ENCODE measurements at places on chromosomes 1 and 21.
A peak's percentile ranks its signal among the peaks of the same experiment; 100 is the strongest.

GRCh38 chr1:3249631-3250501 lies 180.9 kb downstream of the PRDM16 start:
- peak; percentile 79 for DNase-seq

GRCh38 chr1:9357958-9358357 lies 65.3 kb downstream of the SPSB1 start:
- DNase-seq = no peak

DNA sequence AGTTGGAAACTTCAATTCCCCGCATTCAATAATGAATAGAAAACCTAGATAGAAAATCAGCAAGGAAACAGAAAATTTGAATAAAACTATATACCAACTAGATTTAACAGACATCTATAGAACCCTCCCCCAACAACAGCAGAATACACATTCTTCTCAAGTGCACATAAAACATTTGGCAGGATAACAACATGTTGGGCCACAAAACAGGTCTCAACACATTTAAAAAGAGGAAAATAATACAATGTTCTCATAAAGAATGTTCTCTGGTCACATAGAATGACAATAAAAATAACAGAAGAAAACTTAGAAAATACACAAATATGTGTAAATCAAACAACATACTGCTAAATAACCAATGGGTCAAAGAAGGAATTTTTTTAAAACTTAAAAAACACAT lies 24.9 kb downstream of the ITGB3BP start:
- DNase-seq = no peak

- DNase-seq = no peak
These were observed 91.5 kb upstream of the ACTL8 start for GRCh38 chr1:17663646-17664045.

DNA sequence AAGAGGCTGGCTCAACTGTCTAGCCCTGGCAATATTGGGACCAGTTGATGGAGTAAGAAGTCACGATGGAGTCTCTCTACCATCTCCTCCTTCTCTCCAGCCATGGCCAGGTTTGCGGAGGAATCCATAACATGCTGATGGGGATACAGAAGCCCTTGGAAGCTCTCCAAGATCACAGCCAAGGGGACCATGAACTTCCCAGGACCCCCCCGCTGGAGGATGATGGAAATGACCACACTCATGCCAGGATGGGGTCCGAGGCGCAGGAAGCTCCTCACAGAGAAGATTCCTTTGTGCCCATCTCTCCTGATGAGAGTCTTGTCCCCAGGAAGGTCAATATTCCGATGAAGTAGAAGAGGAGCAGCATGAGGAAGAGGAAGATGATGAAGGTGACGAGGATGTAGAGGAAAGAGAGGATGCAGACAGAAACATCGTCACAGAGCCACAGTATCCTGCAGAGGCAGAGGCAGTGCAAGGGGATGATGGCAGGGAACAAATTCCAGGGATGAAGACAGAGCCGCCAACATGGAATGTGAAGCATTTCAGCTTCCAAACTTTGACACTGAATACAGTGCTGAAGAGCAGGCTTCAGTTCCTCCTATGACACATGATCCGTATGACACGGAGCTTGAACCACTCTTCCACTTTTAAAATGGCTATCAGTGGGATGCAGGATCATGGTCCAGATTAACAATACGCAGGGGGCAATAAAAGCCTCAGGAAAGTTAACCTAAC lies 57.9 kb upstream of the EDN2 start:
- no peak for DNase-seq

GRCh38 chr1:17661546-17662157 lies 93.5 kb upstream of the ACTL8 start:
- peak; percentile 91 for DNase-seq

GRCh38 chr1:222643606-222643937 lies 25.7 kb downstream of the MIA3 start:
- DNase-seq = no peak

DNA sequence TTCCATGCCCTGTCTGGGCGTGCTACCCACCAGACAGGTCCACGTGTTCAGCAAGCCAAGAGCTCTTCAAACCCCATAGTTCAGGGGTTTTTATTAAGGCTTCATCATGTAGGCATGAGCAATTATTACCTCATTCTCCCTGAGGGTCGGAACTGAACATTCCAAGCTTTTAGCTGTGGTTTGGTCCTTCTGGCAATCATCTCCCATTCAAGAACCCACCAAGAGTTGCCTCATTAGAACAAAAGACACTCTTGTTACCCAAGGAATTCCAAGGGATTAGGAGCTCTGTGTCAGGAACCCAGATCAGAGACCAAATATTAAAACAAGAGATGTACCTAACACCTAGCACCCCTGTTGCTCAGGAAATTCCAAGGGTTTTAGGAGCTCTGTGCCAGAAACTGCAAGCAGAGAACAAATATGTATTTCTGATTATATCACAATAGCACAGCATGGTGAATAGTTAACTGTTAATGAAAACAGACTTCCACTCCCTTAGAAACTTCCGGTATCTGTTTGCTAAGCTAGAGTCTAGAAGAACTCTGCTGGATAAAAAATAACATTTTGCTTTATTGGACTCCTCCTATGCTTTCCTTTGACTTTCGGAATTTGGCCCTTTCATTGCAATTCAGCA lies 201.2 kb upstream of the L1TD1 start:
- DNase-seq = no peak

GRCh38 chr1:151327903-151328674 lies 873 bp upstream of the PI4KB start:
- DNase-seq = no peak

DNA sequence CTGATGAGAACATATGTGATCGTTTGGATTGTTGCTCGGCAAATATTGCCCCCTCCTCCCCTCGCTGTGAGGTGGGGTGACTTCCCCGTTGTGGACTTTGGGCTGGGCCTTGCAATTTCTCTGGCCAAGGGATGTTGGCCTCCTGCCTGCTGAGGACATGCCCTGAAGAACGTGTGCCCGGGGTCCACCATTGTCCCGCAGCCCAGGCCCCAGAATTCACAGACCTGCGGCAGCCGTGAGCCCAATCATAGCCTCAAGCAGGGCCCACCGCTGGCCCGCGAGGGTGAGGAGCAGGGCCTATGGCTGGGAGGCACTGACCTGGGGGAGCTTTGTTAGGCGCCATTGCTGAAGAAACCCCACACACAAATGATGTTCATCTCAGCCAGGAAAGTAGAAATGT lies 58.3 kb upstream of the ACTRT2 start:
- DNase-seq = no peak

- no peak for DNase-seq
These were observed 2.8 kb downstream of the SSBP3 start for GRCh38 chr1:54403405-54403804.

- no peak for DNase-seq
These were observed 32.4 kb downstream of the SLC9C2 start for GRCh38 chr1:173570370-173571007.

- DNase-seq = no peak
These were observed 22.6 kb upstream of the ASAP3 start for GRCh38 chr1:23506376-23507107.

DNA sequence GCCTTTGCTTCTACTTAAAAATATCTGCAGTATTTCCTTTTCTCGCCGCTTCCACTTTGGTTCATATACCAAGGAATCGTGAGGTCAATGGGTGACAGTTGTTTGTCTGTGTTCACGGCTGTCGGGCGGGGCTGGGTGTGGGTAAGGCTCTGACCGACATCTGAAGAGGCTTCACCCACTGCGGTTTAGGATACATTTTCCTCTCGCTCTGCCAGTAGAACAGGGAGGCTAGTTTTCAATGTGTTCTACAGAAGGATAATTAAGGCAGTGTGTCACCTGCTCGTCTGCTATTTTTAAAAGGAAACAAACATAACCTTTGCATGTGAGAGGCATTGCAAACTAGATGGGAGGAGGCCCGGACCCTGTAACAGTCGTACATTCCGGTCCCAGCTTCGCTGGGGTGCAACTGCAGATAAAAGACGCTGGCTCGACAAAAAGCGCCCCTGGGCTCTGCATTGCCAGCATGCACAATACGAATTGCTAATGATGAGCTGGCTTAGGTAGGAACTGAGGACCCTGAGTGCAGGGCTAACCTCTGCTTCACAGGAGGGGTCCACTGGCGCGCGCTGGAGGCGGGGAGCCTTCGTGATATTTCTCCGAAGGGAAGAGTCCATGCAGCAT lies 8.5 kb upstream of the ERG start:
- DNase-seq = peak; percentile 17

DNA sequence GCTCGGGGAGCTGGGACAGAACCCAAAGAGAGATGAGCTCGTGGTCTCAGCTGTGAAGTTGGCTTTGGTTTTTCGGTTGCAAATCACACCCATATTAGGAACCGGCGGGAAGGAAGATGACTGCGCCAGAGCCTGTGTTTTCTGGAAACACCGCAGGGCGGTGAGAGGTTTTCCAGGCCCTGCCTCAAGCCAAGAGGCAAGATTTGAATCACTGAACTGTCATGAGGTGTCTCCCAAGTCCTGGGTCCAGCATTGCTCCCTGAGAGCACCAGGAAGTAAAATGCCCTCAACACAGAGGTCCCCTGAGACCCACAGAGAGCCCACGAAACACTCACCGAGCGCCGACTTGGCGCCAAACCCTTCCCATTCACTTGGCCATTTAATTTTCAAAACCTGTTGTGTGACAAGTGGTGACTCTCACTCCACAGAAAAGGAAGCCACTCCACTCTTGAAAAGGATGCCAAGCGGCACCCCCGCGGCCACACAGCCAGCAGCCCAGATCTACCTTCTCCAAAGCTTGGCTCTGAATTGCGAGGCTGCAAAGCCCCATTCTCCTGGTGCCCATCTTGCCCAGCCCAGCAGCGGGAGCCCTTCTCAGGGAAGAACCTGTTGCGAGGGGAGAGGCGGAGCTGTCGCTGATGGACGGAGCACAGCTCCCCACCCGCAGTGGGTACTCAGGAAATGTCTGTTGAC lies 99.0 kb upstream of the RUNX3 start:
- no peak for DNase-seq

DNA sequence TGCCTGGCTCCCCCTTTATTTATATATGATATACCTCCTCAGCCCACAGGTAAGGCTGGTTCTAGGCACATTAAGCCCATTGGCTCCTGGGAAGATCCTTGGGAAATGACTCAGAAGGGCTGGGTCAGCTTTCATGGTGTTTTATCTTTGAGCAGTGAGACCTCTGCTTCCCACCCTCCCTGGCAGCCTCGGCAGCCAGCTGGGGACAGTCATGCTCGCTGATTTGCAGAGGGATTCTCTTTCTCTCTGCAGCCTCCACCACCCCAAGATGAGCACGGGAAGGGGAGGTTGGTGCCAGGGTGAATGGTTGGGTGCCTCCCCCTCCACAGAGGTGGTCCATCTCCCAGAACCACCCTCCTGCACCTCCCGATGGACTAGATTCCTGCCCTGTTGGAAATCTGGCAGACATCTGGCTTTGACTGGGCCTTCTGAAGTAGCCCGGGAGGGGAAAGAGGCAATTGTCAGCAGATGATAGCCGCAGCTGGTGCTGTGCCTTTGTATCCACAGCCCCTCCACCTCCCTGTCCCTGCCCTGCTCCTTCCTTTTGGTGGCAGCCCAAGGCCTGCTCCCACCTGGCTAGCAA lies 24.6 kb downstream of the IER5 start:
- DNase-seq = peak; percentile 55

- DNase-seq = no peak
These were observed 3.8 kb upstream of the SLC50A1 start for GRCh38 chr1:155131856-155132255.

DNA sequence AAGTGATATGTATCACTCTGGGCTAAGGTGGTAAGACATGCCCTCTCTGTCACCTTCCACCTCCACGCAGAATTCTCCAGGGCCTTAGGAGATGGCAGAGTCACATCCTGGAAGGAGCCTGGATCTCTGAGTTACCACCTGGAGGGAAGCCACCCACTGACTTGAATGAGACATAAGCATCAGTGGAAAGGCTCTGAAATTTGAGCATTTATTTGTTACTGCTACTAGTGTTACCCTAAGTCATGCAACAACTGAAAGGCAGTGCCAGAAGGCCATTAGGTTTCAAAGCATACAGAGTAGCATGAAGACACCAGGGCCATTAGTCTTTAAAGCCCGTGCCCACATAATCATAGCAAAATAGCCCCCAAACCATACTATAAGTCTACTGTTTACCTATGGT lies 230.3 kb upstream of the IRF2BP2 start:
- no peak for DNase-seq

DNA sequence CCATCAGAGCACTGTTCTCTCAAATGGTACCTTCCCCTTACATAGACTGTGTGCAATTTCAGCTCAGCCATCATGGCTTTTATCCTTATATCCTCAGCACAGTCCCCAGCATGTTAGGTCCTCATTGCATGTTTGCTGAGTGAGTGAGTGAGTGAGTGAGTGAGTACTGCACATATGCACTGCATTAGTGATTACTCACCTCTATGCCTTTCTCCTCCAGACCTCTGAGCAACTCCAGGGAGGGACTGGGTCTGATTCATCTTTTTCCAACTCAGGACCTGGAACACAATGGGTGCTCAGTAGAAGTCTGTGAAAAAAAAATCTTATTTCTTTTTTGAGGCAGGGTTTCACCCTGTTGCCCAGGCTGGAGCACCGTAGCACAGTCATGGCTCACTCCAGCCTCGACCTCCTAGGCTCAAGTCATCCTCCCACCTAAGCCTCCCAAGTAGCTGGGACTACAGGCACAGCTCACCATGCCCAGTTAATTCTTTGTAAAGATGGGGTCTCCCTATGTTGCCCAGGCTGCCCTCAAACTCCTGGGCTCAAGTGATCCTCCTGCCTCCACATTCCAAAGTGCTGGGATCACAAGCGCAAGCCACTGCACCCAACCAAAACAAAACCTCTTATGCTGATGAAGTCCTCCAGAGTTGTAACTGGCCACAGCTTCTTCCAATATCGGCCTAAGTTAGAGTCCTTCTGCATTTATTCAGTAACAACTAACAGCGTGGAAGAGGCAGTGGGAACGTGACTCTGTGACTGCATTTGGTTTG lies 23.7 kb downstream of the RNU5D-1 start:
- no peak for DNase-seq

GRCh38 chr1:6207921-6208320 lies 2.0 kb downstream of the RNF207 start:
- no peak for DNase-seq

DNA sequence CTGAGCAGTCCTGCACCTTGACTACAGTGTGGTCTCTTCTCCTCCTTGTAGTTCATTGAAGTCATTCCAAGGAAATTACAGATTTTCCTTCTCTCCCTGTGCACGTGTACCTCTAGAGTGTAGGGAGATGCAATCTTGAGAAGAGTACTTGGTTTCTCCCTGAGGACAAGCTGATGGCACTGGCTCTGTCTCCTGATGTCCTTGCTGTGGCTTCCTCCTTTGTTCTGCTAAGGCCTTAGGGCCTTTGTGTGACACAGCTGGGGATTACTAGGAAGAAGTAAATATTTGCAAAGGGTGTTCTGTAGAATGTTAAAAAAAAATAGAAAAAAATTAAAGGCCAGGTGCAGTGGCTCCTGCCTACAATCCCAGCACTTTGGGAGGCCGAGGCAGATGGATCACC lies 66.2 kb upstream of the APOBEC4 start:
- DNase-seq = no peak

DNA sequence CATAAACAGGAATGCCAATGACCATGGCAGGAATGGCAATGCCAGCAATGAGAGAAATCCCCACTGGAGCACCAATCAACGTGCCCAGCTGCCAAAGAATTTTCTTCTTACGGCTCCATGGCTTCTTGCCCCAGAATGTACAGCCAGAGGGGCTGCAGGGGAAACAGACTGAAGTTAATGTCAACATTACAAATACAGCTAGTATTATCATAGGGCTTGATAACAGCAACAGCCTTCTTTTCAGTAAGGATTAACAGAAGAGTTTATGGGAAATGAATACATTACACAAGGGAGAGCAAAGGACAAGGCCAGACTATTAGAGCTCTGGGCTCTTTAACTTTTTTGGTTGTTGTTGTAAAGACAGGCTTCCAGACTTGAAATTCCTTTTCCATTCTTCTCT lies 18.2 kb downstream of the RNF19B start:
- no peak for DNase-seq
